Activated CD4-positive, alpha-beta T cell treated with anti-CD3 and anti-CD28 coated beads for 36 hours (primary cell): ENCODE measurements at places on chromosomes 2 and 18.
A peak's percentile ranks its signal among the peaks of the same experiment; 100 is the strongest.

DNA sequence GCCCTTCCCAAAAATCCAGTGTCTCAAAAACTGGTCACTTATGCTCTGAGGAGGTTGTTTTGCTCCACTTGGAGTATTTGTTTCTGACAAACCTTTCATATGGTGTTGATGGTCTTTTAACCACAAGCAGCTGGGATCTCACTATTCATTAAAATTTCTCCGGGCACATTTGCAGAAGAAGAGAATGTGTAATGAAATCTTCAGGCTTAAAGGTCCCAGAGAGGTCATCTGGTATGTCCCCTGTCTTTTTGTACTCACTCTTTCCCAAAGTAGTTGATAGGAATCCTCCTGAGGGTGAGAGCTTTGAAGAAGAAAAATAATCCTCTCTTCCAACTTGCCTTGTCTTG, 430.8 kb downstream of the SETBP1 start:
- DNase-seq, result no peak

GRCh38 chr2:20650393-20650876, 463 bp downstream of the HS1BP3 start:
- DNase-seq, result peak; percentile 43

- peak; percentile 88 for DNase-seq
Observed at GRCh38 chr2:96164459-96165184, 19.4 kb upstream of the DUSP2 start.

GRCh38 chr2:132581991-132582738, 87.8 kb downstream of the LYPD1 start:
- DNase-seq, result no peak

DNA sequence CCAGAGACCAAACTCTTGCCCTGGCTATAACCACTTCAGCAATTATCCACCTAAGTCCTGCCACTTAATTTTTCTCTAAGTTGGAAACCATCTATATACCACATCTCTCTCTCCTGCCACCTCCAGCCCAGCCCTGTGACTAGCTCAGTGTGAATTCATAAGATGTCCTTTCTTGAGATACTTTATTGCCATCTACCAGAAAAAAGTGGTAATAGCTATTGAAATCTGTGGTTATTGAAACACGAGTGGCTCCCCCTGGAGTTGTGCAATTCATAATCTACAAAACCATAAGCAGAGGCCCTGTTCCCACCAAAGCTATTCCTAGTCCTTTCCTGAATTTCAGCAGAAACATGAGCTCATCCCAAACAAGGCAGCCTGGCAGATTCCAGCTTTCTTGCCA, 324.0 kb downstream of the TXNL1 start:
- DNase-seq, result no peak

DNA sequence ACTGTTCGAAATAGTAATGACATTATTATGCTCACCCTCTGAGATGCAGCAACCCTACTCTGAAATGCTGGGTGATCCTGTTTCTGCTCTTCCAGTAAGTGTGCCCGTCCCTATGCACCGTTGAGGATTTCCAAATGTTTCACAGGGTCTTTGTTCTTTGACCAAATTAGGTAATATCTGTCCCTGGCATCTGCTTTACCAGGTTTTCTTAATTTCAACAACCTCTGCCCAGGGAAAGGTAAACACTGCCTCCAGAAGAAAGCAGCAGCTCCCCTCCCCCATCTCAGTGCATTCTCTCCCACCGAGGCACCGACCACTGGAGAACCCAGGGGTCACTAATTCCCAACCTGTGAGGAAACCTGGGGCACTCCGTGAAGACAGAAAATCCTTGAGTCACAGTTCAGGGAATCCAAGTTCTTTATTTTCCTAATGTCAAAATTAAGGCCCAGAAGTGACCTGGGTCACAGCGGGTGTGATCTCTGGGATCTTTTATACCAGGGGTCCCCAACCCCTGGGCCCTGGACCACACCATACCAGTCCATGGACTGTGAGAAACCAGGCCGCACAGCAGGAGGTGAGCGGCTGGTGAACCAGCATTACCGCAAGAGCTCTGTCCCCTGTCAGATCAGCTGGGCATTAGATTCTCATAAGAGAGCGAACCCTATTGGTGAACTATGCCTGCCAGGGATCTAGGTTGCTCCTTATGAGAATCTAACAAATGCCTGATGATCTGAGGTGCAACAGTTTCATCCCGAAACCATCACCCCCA, 1.2 kb upstream of the GRB14 start:
- no peak for DNase-seq

DNA sequence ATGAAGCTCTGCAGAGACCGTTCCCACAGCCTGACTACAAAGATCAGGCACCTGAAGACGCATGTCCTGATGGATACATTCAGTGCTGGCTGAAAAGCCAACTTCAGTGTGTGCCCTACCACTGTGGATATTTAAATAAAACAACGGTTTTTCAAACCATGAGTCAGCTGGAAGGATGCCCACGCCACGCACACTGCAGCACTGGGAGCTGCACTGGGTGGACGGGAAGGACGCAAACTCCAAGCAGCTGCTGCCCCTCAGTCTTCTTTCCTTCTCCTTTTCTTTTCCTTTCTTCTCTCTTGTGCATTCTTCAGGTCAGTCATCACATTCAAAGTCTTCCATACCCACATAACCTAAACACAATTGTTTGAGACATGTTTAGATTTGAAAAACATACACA, 7.9 kb downstream of the TMEM18 start:
- no peak for DNase-seq

DNA sequence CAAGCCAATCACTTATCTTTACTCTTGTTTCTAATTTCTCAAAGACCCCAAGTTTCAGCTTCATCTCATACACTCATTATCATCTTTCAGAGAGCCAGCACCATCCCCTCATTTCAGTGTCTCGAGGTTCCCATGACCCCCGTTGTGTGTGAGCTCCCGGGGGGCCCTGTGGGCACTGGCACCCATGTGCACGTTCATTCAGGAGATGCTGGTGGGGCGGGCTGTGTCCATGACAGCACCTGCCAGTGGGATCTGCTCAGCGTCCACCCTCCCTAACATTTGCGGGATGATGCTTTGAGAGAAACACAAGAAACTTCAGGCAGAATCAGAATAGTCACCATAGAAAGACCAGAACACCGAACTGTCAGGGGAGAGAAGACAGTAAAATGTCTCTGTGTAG, 120.5 kb downstream of the MBP start:
- DNase-seq, result no peak
